EL (cell line): ENCODE measurements at places on chromosomes 3 and 15.

DNA sequence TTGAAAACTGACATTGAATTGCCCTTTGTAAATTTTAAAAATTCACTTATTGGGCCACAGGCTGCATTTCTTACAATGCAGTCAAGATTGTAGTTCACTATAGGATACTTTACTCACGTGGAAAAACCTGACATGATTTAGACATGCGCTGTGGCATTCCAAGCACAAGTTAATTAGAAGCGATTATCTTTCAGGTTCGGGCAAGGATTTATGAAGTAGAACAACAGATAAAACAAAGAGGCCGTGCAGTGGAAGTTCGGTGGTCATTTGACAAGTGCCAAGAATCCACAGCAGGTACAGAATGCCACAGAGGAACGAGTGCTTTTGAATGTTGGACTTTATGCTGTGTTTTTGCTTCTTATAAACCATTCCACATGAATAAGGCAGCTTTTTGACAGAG lies 37.8 kb downstream of the GPR171 start:
- DNase-seq, result no peak

DNA sequence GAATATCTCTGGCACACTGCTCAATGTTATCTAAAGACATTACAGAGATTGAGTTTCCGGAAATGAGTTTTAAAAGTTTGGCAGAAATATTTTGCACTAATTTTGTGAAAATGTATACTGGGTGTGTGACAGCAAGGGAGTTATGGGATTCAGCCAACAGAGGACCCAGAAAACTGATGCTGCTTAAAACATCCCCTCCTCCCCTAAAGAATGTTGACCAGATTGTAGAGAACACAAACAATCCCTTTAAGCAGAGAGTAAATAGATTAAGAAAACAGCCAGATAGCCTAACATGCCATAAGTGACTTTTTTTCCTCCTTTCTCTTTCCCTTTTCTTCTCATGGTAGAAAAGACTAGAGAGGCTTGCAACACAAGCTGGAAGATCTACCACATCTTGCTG lies 928.0 kb upstream of the ALCAM start:
- no peak for DNase-seq

DNA sequence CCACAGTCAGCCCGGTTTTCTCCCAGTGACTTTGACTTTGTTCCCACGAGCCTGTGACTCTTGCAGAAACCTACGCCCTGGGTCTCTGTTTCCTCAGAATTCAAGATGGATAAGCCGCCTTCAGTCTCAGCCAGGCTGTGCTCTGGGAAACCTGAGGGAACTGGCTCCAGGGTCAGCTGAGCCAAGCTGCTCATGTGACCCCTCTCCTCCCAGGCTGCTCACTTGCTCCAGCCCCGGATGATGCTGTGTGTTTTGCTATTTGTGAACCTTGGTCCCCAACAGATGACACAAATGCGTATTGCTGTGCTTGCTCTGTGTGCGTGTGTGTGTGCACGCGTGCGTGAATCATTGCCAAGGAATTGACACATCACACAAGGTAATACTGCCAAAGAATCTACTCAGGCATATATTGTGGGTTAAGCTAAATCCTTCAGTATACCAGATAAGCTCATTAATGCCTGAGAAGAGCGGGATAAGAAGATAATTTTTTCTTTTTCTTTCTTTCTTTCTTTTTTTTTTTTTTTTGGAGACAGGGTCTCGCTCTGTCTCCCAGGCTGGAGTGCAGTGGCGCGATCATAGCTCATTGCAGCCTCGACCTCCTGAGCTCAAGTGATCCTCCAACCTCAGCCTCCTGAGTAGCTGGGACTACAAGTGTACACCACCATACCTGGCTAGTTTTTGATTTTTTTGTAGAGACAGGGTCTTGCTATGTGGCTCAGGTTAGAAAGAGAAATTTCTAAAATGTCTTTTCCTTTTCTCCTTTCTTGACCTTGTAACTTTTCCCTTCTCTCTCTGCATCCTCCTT lies 29.2 kb upstream of the UMPS start:
- peak; percentile 29 for DNase-seq

DNA sequence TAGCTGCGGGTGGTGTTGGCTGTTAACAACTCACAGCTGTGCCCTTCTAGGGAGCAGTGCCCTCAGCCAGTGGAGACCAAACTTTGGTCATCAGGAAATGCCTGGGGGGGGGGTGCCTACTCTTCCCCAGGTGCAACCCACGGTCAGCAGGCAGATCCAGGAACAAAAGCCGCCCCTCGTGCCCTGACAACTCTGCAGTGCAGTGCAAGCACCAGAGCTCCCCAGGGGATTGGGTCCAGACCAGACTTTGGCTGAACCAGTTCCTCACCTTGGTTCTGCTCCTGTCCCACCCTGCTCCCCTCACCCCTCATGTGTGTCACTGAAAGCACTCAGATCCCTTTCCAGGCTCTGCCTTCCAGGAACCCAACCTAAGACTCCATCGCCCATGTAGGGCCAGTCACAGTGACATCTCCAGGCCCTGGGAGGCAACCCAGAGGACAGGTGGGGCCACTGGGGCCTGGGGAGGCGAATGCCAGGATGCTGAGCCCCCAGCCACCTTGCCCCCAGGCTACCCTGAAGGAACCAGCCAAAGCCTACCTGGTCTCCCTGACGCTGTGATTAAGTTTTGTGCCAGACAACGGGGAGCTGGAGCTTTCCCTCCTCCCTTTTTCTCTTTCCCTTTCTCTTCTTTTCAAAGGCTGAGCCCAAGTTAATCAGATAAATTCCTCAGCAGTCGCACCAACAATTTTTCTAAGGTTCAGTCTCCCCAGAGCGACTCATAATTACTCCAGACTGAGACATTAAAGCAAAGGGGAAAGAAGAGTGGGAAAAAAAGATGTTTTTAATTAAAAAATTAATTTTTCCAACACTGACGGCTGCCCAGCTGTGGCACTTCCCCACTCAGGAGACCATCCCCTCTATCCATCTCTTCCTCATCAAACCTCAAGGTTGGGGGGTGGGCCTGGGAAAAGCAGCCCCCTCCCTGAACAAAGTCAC lies 207.5 kb upstream of the LINGO1 start:
- no peak for DNase-seq

- no peak for DNase-seq
Measured at GRCh38 chr3:141498598-141499223, 11.9 kb downstream of the RASA2 start.

DNA sequence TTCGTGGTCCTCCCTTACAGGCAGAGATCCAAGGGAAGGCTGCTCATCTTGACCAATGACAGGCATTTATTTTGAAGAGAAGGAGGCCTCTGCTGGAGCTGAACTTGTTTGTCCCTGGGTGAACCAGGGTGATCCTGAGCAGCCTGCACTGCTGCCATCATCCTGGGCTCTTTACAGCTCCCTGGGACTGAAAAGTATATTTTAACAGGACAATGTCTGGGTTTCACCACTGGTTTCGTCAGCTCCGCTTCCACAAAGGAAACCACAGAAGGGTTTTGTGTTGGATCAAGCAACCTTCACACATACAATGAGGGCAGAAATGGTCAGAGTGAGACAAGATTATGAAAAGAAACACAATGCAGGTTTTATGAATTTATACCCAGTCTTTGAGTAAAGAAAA lies 400.7 kb upstream of the TPM1 start:
- DNase-seq, result no peak

DNA sequence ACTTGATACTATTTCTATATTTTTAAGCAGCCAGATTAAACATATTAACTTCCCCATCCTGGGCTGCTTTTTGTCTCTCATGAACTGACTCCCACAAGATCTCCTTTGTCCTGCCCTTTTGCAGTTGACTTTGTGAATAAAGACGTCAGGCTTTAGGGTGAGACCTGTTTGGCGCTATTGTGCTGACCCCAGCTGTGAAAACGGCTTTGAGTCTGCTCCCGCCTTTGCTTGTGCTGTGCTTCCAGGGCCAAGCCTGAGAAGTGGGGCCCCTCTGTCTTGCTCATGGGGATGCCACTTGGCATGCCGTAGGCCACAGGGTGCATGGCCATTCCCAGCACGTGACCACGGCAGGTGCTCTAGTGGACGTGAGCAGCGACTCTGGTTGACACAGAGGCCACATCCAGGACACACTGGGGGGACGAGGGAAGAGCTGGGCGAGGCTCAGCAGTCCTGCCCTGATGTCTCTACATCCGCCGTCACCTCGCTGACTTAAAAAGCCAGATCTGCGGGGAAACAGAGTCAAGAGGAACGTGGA lies 268.9 kb upstream of the LYSMD4 start:
- no peak for DNase-seq

- no peak for DNase-seq
Measured at GRCh38 chr3:138471481-138471880, 37.1 kb downstream of the ESYT3 start.

DNA sequence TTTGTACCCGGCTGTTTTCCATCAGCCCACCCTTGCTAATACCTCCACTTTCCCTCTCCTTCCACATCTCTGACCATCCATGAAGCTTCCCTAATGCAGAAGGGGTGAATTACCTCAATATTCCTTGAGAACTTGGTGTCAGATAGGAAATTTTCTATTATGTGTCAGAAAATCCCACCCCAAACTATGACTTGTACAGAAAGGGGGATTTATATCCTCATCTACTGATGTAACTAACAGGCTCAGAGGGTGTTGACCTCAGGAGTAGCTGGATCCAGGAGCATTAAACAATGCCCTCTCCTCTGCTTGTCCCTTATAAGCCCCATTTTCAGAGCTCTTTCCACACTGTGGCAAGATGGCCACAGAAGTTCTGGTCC lies 242.8 kb upstream of the TLE3 start:
- DNase-seq, result no peak

DNA sequence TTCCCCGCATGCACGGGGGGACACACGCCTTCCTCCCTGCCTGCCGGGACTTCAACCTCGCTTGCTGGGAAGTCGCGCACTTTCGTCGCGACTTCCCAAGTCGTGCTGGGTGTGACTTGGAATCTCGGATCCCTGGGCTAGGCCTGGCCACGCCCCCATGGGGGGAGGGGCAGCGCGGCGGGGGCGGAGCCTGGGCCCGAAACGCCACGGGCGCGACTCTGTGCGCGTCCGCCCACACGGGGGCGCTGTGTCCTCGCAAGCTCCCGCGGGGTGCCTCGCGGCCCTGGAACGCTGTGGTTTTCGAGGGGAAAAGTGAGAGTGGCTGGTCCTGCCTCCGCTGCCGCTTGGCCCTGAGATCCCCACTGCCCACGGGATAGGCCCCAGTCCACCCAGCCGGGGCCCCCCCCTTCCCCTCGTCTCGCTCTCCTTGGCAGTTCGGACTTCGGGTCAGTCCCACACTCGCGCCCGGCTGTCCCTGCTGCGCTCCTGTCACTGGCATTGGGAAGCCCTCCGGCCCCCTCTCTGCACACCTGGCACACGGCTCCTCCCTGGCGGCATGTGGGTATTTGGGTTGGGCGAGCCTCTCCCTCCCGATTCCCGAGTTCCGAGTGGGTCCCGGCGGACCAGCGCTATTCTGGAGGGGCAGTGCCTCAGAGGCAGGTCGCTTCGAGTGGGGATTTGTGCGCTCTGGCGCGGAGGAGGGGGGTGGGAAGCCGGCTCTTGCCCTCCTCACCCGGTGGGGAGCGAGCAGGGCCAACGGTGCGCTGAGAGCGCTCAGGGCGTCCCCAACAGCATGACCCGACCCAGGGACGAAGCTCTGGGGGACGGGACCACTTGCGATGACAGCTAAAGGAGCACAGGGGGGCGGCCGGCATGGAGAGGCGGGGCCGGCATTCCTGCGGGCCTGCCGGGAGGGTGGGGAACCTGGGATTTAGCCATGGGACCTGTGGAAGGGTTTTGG lies 23.6 kb downstream of the SEC61A1 start:
- peak; percentile 85 for DNase-seq

- no peak for DNase-seq
Measured at GRCh38 chr3:17481116-17481515, 261.3 kb downstream of the TBC1D5 start.

DNA sequence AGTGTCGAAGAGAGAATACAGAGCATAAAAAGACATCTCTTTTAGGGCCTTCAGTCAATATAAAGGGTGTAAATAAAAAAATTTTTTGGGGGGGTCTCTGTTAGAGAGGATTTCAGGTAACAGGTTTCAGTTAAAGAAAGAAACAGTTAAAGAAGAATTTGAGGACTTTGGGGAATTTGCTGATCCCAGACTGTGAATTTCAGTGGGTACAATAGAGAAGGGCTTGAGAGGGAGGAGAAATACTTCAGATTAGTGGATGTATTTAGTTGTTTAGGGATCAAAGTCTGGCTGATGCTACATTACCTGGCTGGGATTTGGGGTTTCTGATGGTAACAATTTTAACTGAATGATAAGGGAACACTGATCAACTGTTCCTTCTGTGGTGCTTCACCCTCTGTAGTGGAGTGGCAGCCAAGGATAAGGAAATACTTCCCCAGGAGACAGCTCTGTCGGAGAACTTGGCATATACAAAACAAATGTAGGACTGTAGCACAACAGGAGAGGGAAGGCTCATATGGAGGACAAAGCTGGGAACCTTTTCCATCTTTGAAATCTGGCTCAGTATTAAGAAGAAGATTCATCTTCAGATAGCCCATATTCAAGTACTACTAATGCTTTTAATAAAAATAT lies 79.2 kb downstream of the MEF2A start:
- DNase-seq, result no peak

DNA sequence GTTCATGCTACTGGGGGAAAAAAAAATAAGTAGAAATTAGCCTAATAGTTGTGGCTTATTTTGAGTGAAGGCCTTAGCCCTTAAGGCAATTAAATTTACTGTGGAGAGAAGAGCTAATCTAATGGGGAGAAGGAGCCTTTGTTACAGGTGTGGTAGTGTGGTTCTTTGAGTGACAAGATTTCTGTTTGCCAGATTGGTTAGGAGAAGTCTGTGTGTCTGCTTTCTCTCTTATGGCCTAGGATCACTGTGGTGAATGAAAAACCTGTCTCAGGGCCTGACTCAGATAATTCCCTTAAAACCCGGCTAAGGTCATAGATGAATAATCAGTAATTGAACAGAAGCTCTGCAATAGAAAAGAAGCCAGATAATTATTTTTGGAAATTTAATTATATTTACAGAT lies 27.0 kb downstream of the OPA1 start:
- no peak for DNase-seq

- peak; percentile 53 for DNase-seq
Measured at GRCh38 chr3:63979093-63979885, 44.0 kb downstream of the PSMD6 start.

- no peak for DNase-seq
Measured at GRCh38 chr3:71388535-71389120, 194.9 kb downstream of the FOXP1 start.

- DNase-seq, result no peak
Measured at GRCh38 chr3:55074796-55075195, 146.9 kb upstream of the LRTM1 start.

DNA sequence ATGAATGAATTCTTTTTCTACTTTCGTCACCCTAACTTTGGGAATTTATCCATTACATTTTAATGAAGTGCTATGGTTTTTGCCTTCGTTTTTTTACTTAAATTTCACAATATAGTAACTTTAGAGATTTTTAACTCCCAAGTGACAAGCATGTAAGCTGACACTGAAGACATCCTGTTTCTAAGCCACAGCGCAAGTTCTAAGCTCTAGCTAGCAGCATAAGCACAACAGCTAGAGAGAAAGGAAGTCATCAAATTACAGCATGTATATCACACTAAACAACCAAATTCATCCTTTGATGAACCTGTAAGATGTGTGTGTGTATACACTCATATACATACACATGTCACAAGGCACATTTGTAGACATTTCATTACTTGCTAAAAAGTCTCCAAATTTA lies 119.3 kb downstream of the P3H2 start:
- DNase-seq, result no peak

- no peak for DNase-seq
Measured at GRCh38 chr3:69738859-69739203, 433 bp upstream of the MITF start.

- DNase-seq, result peak; percentile 76
Measured at GRCh38 chr3:23202921-23203707, at the start of gene UBE2E2. Gene UBE2E2 (plus strand): TSS chr3:23203327.
